Psoas muscle (tissue), 8 donors: ENCODE measurements at places on chromosomes 3 and 15. TPM values are rescaled to one million over a fixed set of nuclear protein-coding genes. Genes with fewer than 3 reads are reported as not detected.

GRCh38 chr15:35320158-35320780 lies 225.7 kb downstream of the DPH6 start:
- no peaks in the 10 kb centered on the region for H3K4me1 ChIP-seq
- no peak for DNase-seq
- no peaks in the 10 kb centered on the region for H3K36me3 ChIP-seq
- H3K27ac ChIP-seq = no peak overlapping the region
- no peak overlapping the region for H3K4me3 ChIP-seq

- no peak overlapping the region for H3K4me3 ChIP-seq
- peak overlapping the region; percentile 62 for H3K27ac ChIP-seq
- peaks cover 61% of the 10 kb centered on the region for H3K4me1 ChIP-seq
- DNase-seq = no peak
- no peaks in the 10 kb centered on the region for H3K27me3 ChIP-seq
- H3K36me3 ChIP-seq = peaks cover 5% of the 10 kb centered on the region
Observed at GRCh38 chr3:8529181-8529637, 27.6 kb downstream of the LMCD1 start.

- H3K4me1 ChIP-seq = peaks cover 2% of the 10 kb centered on the region
- no peak for DNase-seq
- no peak overlapping the region for H3K27ac ChIP-seq
- H3K27me3 ChIP-seq = no peaks in the 10 kb centered on the region
Observed at GRCh38 chr3:9149566-9149965, 99.9 kb downstream of the SRGAP3 start.

GRCh38 chr15:56693761-56694160 lies 39.5 kb downstream of the ZNF280D start:
- H3K36me3 ChIP-seq = peaks cover 41% of the 10 kb centered on the region
- H3K27ac ChIP-seq = no peak overlapping the region
- no peak overlapping the region for H3K4me3 ChIP-seq
- no peaks in the 10 kb centered on the region for H3K27me3 ChIP-seq
- H3K4me1 ChIP-seq = no peaks in the 10 kb centered on the region

GRCh38 chr15:68633231-68634121 lies 54.7 kb downstream of the CORO2B start:
- no peak overlapping the region for H3K27ac ChIP-seq
- H3K27me3 ChIP-seq = no peaks in the 10 kb centered on the region
- H3K4me1 ChIP-seq = peaks cover 20% of the 10 kb centered on the region
- DNase-seq = no peak

- no peaks in the 10 kb centered on the region for H3K36me3 ChIP-seq
- H3K4me1 ChIP-seq = peaks cover 36% of the 10 kb centered on the region
- H3K27me3 ChIP-seq = no peaks in the 10 kb centered on the region
- no peak overlapping the region for H3K4me3 ChIP-seq
- DNase-seq = no peak
- H3K27ac ChIP-seq = no peak overlapping the region
Observed at GRCh38 chr3:129506231-129506742, 22.2 kb upstream of the RHO start.

- no peaks in the 10 kb centered on the region for H3K36me3 ChIP-seq
- H3K4me1 ChIP-seq = peaks cover 7% of the 10 kb centered on the region
- no peaks in the 10 kb centered on the region for H3K27me3 ChIP-seq
- no peak for DNase-seq
Observed at GRCh38 chr3:171828902-171829770, 14.0 kb upstream of the TMEM212 start.

GRCh38 chr3:147405231-147406027 lies 914 bp downstream of the ZIC4 start:
- H3K4me3 ChIP-seq = no peak overlapping the region
- H3K4me1 ChIP-seq = peaks cover 2% of the 10 kb centered on the region
- H3K36me3 ChIP-seq = no peaks in the 10 kb centered on the region
- no peak for DNase-seq

The EID1 gene
- total RNA-seq = 73.9 TPM

The ERICH6 gene
- not detected for total RNA-seq

The DPPA4 gene
- total RNA-seq = not detected
